ENCODE measurements at places on chromosomes 13 and 19. TPM values are rescaled to one million over a fixed set of nuclear protein-coding genes. Genes with fewer than 3 reads are reported as not detected.

- DNase-seq = no peak
- H3K27ac ChIP-seq = no peak overlapping the region
- H3K36me3 ChIP-seq = no peaks in the 10 kb centered on the region
- no peak overlapping the region for H3K4me3 ChIP-seq
- H3K27me3 ChIP-seq = no peaks in the 10 kb centered on the region
These were observed 770.1 kb upstream of the PCDH20 start for GRCh38 chr13:62185631-62186255.

GRCh38 chr19:47430041-47430802, 10.9 kb upstream of the MEIS3 start:
- DNase-seq = no peak
- H3K4me1 ChIP-seq = peaks cover 6% of the 10 kb centered on the region
- H3K27ac ChIP-seq = no peak overlapping the region
- peak overlapping the region; percentile 41 for H3K4me3 ChIP-seq

DNA sequence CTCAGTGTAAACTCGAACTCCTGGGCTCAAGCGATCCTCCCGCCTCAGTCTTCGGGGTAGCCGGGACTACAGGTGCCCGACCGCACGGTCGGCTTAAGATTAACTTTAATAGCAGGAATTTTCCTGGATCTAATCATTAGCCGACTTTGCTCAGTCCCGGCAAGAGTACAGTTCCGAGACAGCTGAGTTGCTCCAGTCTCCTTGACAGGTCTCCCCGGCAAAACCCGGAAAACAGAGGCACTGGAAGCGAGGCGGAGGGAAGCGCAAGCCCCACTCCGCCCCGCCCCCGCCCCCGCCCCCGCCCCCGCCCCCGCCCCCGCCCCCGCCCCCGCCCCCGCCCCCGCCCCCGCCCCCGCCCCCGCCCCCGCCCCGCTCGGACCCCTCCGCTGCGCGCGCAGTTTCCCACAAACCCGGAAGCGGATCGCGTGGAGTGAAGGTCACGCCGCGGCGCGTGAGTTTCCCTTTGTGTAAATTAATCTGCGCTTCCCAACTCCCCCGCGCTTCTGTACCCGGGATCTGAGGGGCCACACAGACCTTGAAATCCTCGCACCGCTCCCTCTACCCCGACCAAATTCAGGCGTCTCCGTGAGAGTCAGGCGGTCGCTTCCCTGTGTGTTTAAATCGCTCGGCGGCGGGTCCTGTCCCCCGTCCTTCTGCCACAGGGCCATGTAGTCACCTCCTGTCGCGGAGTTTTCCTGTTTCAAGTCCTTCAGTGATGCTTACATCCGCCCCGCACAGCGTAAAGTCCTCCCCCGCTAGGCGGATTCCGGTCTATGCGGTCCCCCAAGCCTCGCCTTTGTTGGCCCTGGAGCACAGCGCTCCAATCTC, at the start of gene ZNF480:
TSS of gene ZNF480 (plus strand) at position 397 of the 828 bp plus-strand sequence. CDS start 3,244 bp downstream, outside the sequence.
- no peaks in the 10 kb centered on the region for H3K27me3 ChIP-seq
- peak within 1 kb of the TSS; percentile 99 for H3K27ac ChIP-seq
- peaks cover 33% of the 10 kb centered on the region for H3K36me3 ChIP-seq
- peaks cover 24% of the 10 kb centered on the region for H3K4me1 ChIP-seq
- peak within 1 kb of the TSS; percentile 96 for H3K4me3 ChIP-seq

DNA sequence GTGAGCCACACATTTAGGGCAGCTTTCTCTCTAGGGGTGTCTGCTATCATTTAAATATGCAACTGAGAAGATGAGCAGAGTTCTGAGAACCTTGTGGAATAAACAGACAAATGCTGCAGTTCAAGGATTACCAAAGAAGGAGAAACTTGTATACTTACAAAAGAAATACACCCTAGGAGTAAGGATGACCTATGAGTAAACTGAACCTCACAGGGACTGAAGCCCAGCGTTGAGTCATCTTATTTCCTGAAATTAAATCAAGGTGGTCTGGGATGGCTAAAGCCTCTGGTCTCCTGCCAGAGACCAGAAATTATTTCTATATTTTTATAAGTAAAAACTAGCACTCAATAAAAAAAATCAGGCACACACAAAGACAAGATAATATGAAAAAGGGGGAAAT, 40.1 kb downstream of the FAM216B start:
- DNase-seq = no peak
- H3K4me3 ChIP-seq = no peak overlapping the region
- no peak overlapping the region for H3K27ac ChIP-seq
- peaks cover 2% of the 10 kb centered on the region for H3K36me3 ChIP-seq
- H3K27me3 ChIP-seq = no peaks in the 10 kb centered on the region

- no peak for DNase-seq
- no peaks in the 10 kb centered on the region for H3K27me3 ChIP-seq
- no peaks in the 10 kb centered on the region for H3K36me3 ChIP-seq
These were observed 34.4 kb upstream of the MIR17HG start for GRCh38 chr13:91313103-91313502.

DNA sequence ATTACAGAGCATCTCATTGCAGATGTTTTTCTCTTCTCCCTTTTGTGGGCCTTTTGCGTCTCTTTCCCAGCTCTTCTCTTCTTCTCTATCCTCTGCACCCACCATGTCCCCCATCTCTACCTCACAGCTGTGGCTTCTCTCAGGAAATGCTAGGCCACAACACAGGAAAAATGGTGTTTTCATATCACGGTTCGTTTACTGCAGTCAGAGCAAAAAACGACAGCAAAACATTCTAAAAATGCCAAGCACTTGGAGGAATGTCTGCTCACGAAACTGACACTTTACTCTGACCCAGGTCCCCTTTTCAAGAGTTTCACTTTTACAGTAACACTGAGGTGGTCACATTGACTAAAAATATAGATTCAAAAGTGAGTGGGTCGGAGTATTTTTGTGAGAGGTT, 152.2 kb downstream of the DCT start:
- H3K4me3 ChIP-seq = peak overlapping the region; percentile 0
- no peak for DNase-seq
- no peaks in the 10 kb centered on the region for H3K27me3 ChIP-seq
- no peaks in the 10 kb centered on the region for H3K36me3 ChIP-seq
- peak overlapping the region; percentile 92 for H3K27ac ChIP-seq

DNA sequence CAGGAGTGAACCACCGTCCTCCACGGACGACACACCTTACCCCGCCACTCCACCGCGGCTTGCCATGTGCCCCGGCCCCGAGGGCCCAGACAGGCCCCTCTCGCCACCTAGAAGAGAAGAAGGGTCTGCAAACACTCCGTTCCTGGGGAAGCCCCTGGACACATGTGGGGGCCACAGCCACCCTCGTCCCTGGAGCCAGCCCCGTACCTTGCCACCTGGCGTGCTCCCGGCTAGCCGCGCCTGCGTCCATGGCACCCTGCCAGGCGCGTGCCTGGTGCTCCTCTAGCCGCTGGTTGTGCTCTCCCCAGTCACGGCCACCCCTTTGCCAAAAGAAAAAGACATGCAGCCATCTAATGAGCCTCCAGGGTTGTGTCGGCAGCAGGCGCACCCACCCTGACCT, 19.9 kb upstream of the TINCR start:
- no peaks in the 10 kb centered on the region for H3K27me3 ChIP-seq
- H3K27ac ChIP-seq = no peak overlapping the region
- H3K36me3 ChIP-seq = peaks cover 26% of the 10 kb centered on the region
- no peak overlapping the region for H3K4me3 ChIP-seq
- peaks cover 9% of the 10 kb centered on the region for H3K4me1 ChIP-seq
- peak; percentile 83 for DNase-seq

DNA sequence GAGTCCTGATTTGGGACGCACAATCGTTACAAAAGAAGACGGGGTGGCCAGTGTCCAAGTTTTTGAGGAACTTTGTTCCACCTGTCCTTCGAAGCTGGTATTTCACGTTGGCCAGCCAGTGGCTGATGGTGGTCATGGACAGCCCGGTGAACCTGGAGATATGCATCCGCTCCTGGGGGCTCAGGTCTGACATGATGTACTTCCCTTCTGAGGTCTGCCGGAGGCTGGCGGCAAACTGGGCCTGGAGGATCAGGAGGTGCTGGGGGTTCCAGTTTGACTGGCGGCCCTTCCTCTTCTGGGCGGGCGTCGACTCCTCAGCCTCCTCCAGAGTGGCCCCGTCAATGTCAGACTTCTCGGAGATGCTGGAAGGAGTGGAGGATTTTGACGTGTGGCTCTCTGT, 72.4 kb downstream of the TSHZ3 start:
- H3K4me3 ChIP-seq = no peak overlapping the region
- no peak overlapping the region for H3K27ac ChIP-seq
- peak; percentile 83 for DNase-seq
- peaks cover 28% of the 10 kb centered on the region for H3K36me3 ChIP-seq
- H3K27me3 ChIP-seq = no peaks in the 10 kb centered on the region

GRCh38 chr13:112828082-112828699, 138.4 kb downstream of the ATP11A start:
- H3K4me1 ChIP-seq = peaks cover 3% of the 10 kb centered on the region
- H3K4me3 ChIP-seq = no peak overlapping the region
- no peak for DNase-seq

DNA sequence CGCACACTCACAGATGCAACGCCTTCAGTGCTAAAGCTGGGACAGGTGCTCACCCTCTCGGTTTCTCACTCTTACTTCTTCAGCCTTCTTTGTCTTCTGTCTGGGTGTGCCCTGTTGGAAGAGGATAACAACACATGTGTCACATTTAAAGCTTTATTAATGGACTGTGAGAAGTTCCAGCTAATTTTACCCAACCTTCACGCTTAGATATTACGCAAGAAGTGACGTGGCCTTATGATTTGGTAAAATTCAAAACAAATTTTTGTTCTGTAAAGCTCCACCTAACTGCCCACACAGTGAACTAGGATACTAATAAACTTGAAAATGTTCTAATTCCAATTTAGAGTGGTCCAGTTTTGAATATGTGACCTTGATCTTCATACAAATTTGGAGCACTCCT, 66.7 kb upstream of the LRCH1 start:
- peaks cover 31% of the 10 kb centered on the region for H3K4me1 ChIP-seq
- peaks cover 5% of the 10 kb centered on the region for H3K36me3 ChIP-seq
- H3K27me3 ChIP-seq = no peaks in the 10 kb centered on the region

DNA sequence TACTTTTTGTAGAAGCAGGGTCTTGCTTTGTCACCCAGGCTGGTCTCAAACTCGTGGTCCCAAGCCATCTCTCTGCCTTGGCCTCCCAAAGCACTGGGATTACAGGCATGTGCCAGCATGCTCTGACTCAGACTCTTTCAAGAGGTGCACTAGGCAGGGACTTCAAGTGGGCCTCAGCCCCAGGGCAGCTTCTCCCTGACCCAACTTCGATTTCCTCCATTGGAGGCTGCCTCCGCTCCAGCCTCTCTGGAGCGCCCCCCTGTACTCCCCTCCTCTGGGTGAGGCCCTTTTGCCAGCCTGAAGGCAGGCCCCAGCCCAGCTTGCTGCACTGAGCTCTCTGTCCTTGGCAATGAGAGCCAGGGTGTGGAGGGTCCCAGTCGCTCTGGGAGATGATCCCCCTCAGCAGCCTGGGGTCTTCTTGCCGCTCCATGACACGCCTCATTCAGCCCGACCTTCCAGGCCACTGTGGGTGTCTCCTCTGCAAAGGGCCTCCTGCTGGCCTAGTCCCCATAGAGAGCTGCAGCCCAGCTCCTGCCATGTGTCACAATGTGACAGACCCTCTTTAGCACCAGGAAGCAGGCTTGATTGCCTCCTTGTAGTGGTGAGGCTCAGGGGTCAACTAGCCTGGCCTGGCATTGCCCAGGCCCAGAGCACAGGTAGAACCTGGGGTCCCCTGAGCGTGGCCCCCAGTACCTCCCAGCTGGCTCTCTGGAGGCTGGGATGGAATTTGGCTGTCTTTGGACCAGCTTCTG, 16.4 kb downstream of the CARM1 start:
- DNase-seq = no peak
- no peaks in the 10 kb centered on the region for H3K36me3 ChIP-seq
- peak overlapping the region; percentile 51 for H3K27ac ChIP-seq

GRCh38 chr13:100536643-100537180, 51.9 kb downstream of the GGACT start:
- no peak overlapping the region for H3K27ac ChIP-seq
- peaks cover 15% of the 10 kb centered on the region for H3K36me3 ChIP-seq
- no peaks in the 10 kb centered on the region for H3K27me3 ChIP-seq
- no peak overlapping the region for H3K4me3 ChIP-seq
- H3K4me1 ChIP-seq = no peaks in the 10 kb centered on the region

GRCh38 chr19:19550972-19551852, 13.1 kb downstream of the CILP2 start:
- DNase-seq = no peak
- peaks cover 38% of the 10 kb centered on the region for H3K4me1 ChIP-seq
- H3K27me3 ChIP-seq = peaks cover 2% of the 10 kb centered on the region
- no peaks in the 10 kb centered on the region for H3K36me3 ChIP-seq
- H3K27ac ChIP-seq = peak overlapping the region; percentile 63

DNA sequence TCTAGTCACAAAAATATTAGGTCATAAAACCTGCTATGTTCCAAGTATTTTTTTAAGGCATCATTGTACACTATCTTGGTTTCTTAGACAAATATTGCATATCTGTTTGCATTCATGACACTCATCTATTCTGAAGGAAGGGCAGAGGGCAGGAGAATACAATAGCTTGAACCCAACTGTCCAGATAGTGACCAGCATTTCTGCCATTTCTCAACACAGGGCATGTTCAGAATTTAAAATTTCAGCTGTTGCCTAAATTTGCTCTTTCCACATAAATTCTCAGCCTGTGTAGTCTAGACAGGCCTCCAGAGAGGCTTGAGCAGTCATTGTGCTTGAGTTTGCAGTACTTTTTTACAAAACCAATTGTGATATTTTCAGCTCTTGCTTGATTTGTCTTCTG, 119.5 kb downstream of the ZAR1L start:
- H3K36me3 ChIP-seq = peaks cover 11% of the 10 kb centered on the region
- H3K4me1 ChIP-seq = peaks cover 4% of the 10 kb centered on the region
- no peak overlapping the region for H3K4me3 ChIP-seq
- no peak for DNase-seq

GRCh38 chr13:90770334-90770733, 577.2 kb upstream of the MIR17HG start:
- H3K36me3 ChIP-seq = no peaks in the 10 kb centered on the region
- DNase-seq = no peak
- H3K4me1 ChIP-seq = no peaks in the 10 kb centered on the region
- no peaks in the 10 kb centered on the region for H3K27me3 ChIP-seq
- H3K4me3 ChIP-seq = no peak overlapping the region

GRCh38 chr13:73479351-73479750, 420.5 kb downstream of the KLF5 start:
- H3K4me1 ChIP-seq = no peaks in the 10 kb centered on the region
- H3K27me3 ChIP-seq = no peaks in the 10 kb centered on the region
- H3K27ac ChIP-seq = no peak overlapping the region

GRCh38 chr13:111403266-111403665, 82.8 kb downstream of the TEX29 start:
- H3K27me3 ChIP-seq = peaks cover 51% of the 10 kb centered on the region
- H3K4me1 ChIP-seq = no peaks in the 10 kb centered on the region
- DNase-seq = no peak
- H3K27ac ChIP-seq = no peak overlapping the region
- no peaks in the 10 kb centered on the region for H3K36me3 ChIP-seq

ANKLE1 gene
- 0.57 TPM for total RNA-seq

ZNF426 gene
- total RNA-seq = 15.7 TPM

WASF3 gene
- total RNA-seq = 18.5 TPM

ZNF175 gene
- 8.9 TPM for total RNA-seq

LIM2 gene
- not detected for total RNA-seq

LILRA1 gene
- total RNA-seq = not detected

GNG7 gene
- total RNA-seq = 2.5 TPM

ZNF83 gene
- 37.8 TPM for total RNA-seq

FLT3LG gene
- 3.4 TPM for total RNA-seq

KANK2 gene
- 345 TPM for total RNA-seq

KIR3DL3 gene
- not detected for total RNA-seq

IGFL1 gene
- 2.9 TPM for total RNA-seq

LILRB2 gene
- not detected for total RNA-seq

TMEM147 gene
- 86.3 TPM for total RNA-seq

LHB gene
- not detected for total RNA-seq

FFAR2 gene
- not detected for total RNA-seq

Measured in chondrocyte (in vitro differentiated cells).